ENCODE measurements at places on chromosomes 6 and 20.

GRCh38 chr6:6758915-6759654, 170.6 kb downstream of the LY86 start:
- peak; percentile 58 for DNase-seq

GRCh38 chr6:33634161-33634727, 13.1 kb downstream of the ITPR3 start:
- DNase-seq = no peak

- DNase-seq = peak; percentile 71
Observed at GRCh38 chr6:159961528-159961927, 7.4 kb upstream of the IGF2R start.

- DNase-seq = no peak
Observed at GRCh38 chr6:34200340-34200971, 36.2 kb upstream of the HMGA1 start.

DNA sequence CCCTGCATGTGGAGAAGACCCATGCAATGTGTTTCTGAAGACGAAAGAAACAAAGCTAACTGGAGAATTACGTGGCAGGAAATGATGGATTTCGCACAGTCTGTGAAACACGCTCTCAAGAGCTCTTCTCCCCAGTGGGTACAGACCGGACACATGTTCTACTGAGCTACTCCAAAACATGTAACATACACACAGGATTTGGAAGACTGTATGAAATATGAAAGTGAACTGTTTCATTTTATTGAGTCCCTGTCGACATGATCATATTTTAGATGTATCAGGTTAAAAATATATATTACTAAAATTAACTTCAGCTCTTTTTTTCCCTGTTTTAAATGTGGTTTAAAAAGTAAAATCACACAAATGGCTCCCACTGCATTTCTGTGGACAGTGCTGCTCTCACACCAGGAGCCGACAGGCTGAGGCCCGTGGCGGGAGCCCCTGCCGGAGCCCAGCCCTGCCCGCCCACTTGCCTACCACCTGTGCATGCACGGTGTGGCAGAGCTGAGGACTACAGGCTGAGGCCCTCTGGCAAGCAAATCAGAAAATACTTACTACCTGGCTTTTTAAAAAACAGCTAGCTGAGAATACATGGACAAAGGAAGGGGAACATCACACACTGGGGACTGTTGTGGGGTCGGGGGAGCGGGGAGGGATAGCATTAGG, 58.9 kb upstream of the NXT1 start:
- DNase-seq = no peak

- DNase-seq = peak; percentile 92
Observed at GRCh38 chr20:36847009-36847709, 28.8 kb upstream of the TLDC2 start.

DNA sequence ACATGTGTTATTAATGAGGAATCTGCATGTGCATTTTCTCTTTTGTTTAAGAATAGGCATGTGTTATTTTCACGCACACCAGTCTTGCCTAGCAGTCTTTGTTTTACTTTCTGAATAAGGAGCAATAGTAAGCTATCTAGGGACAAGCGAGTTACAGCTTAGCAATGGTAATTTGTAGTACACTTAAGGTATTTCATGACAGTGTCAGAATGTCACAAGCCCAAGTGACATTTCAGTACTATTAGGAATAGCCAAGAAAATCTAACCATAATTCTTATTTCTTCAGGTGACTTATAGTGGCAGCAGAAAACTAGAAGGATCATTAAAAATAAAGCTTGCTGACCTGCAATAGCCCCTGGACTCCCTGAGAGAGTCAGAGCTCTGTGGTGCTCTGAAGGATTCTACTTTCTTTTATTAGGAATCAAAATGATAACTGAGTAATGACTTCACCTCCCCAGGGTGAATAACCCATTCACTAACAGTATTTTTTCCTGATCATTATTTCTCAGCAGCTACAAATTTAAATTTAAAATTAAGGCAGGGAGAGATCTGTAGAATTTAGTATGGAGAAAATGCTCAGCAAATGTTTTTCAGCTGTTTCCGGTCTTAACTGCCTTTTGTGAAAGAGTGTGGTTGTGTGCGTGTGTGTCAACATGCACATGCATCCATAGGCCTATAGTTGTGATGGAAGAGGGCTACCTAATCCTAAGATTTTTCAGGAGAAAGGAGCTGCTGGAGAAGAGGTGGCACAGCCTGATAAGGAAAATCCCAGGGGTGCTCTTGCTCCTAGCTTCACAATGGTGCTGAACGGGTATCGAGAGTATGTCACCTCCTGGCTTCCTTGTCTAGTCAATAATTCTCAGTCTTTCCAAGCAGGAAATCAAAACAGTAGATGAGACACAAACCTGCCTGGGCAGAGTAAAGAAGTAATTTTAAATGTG, 90.0 kb upstream of the BEND3 start:
- no peak for DNase-seq

GRCh38 chr6:1312203-1312472, 240 bp downstream of the FOXQ1 start:
- no peak for DNase-seq

GRCh38 chr6:34049395-34050342, 96.2 kb downstream of the GRM4 start:
- no peak for DNase-seq

GRCh38 chr20:63772781-63773518, 33.4 kb downstream of the SLC2A4RG start:
- DNase-seq = no peak

DNA sequence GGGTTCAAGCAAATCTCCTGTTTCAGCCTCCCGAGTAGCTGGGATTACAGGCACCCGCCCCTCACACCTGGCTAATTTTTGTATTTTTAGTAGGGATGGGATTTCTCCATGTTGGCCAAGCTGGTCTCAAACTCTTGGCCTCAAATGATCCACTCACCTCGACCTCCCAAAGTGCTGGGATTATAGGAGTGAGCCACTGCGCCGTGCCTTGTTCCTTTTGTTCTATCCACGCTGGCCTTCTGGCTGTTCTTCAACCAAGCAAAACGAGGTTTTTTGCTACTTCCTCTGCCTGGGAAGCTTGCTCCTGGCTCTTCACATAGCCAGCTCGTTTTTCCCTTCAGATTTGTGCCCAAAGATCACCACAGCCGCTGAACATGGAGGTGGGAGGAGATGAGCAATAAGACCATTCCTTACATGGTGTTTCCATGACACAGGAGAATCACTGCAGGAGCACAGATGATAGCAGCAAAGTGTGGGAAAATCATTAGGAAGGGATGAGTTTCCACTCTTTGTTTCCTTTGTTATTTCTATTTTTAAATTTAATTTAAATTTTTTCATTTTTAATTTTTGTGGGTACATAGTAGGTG, 201.0 kb upstream of the ZNF217 start:
- no peak for DNase-seq

DNA sequence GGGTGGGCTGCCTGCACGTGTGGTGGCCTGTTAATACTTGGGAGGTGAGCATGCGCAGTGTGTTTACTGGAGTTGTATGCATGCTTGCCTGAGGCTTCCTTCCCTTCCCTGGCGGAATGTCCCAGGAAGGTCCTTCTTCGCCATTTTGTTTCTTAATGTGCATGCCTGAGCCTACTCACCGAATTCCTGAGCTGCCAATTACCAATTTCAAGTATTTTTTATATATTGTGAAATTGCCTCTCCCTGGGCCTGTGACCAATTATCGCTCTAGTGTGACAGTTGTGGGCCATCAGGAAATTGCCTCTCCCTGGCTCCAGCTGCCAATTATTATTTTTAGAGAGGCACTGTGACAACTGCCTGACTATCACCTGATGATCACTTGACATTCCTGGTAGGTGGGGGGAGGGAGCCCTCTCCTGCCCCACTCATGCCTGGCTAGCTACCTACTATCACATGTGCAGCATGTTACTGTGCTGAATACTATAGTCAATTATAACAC, 70.0 kb downstream of the FAM50B start:
- DNase-seq = peak; percentile 85

DNA sequence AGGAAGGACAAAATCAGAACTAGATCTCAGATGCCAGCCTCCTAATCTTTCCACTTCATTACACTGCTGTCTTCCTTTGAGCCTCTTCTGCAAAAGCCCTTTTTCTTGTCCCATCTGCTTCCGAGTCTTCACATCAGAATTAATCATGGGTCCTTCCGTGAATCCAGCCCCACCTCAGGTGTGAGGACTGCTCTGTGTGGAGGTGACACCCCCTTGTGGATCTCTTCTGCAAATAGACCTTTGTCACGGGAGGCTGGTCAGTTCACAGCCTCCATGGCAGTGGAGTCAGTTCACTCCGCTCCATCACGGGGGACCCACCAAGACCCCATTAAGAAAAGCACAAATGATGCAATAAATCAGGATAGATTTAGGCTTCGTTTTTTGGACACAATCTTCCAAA, 171.1 kb downstream of the ADAT2 start:
- DNase-seq = no peak

GRCh38 chr6:3119040-3119723, 671 bp downstream of the BPHL start:
- DNase-seq = peak; percentile 33

- DNase-seq = peak; percentile 50
Observed at GRCh38 chr6:7615611-7616383, 25.8 kb downstream of the SNRNP48 start.

DNA sequence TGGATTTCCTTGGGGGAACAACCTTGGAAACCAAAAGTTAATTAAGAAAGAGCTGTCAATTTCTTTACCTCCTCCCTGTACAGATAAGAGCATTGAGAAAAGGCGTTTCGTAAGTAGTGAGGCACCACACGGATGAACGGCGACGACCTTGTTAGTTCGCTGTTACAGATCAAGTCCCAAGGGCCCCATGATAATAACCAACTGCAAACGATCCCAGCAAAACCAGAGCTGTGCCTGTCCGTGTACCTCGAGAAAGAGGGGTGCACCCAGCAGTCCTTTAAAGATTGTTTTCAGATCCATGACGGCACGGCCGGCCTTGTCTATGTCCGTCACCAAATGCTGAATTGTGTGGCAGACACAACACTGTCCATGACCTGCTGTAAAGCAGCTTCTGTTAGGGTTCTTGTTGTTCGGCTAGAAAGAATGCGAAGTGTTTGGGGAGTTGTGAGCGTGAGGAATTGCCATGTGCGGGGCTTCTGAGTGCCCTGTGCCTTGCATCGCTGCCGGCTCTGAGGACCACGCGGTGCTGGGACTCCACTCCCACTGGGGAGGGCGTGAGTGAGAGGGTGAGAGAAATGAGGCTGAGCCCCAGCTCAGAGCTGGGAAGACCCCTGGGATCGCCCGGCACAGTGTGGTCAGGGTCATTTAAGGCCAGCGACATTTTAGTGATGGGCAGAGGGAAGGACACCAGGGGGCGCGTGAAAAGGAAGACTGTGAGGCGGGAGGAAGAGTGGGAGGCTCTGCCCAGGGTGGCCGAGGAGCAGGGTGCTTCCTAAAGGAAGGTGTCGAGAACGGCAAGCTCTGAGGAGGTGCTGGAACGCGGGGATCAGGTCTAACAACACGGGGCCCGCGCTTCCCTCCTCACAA, 136.8 kb upstream of the RPS6KA2 start:
- no peak for DNase-seq

GRCh38 chr6:14016935-14017625, 92.3 kb downstream of the RNF182 start:
- no peak for DNase-seq

GRCh38 chr6:12113190-12113577, 101.1 kb downstream of the HIVEP1 start:
- peak; percentile 81 for DNase-seq

DNA sequence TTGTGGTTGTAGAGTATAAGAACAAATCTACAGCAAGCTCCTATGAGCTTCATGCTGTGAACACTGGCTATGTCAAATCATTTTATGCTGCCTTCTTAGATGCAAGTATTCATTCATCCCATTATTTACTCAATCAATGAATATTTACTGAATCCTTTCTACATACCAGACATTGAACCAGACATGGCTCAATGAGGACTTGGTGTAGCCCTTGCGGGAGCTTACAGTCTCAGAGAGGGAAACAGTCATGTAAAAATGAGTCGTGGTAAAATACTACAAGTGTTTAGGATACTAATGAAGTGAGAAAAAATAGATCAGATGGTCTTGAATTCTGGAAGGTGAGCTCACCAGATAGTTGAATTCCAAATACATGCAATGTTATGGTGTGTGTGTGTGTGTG, 44.8 kb upstream of the ENPP1 start:
- DNase-seq = no peak

DNA sequence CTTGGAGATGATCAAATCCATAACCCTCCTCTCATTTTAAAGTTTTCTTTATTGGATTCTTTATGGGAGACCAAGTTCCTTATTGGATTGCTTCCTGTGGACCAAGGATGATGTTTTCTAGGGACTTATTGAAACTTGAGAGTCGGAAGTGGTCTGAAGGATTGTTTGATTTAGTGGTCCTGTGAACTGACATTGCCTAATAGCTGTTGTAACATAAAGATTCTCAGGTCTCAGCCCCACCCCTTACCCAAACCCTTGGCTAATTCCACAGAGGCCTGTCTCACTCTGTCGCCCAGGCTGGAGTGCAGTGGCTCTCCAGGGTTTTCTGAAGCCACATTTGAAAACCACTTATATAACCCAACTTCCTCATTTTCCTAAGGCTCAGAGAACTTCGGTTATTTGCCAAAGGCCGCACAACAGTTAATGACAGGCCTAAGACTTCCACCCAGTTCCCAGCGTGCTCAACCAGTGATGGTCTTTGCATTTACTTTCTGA, 77.0 kb downstream of the ATXN1 start:
- DNase-seq = no peak

- DNase-seq = no peak
Observed at GRCh38 chr6:137921823-137922222, 54.8 kb downstream of the TNFAIP3 start.

GRCh38 chr20:41783423-41784208, 165.4 kb upstream of the CHD6 start:
- no peak for DNase-seq

All from HFFc6 (cell line).